Stimulated activated CD4-positive, alpha-beta T cell treated with anti-CD3 and anti-CD28 coated beads, Interleukin-1b, Interleukin-23, amount 100 ng/mL, for 1 hour (primary cell): ENCODE measurements at places on chromosomes 2 and 18.

DNA sequence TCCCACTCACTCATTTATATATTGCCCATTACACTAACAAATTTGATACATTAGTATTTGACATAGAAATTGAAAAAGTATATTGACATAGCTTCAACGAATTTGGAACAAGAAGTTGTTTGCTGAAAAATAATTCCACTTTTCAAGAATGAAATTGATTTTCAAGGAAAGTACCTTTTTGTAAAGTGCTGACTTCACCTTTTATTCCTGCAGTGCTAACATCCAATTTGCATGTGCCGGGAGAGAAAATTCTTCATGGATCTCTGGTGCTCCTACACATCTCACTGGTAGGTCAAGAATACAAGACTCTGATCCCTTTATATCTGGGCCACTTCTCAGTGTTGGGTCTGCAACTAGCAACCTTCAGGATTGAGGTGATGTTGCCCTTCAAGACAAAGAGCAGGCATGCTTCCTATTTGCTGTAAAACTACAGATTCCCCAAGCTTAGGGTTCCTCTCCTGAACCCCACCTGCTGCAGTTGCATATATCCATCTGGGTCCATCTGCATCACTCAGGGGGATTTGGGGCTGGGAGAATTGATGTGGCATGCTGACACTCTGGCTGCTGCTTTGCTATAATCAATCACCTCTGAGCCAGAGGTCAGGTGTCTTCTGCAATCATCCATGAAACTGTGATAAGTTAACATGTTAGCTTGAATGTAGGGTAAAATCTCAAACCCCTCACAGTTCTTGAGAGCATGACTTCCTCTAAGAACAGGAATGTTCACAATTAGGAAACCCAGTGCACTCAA is 108.4 kb upstream of the TTN start:
- DNase-seq = no peak

- peak; percentile 53 for DNase-seq
Observed at GRCh38 chr2:96951125-96951654, 35.2 kb downstream of the FAM178B start.

DNA sequence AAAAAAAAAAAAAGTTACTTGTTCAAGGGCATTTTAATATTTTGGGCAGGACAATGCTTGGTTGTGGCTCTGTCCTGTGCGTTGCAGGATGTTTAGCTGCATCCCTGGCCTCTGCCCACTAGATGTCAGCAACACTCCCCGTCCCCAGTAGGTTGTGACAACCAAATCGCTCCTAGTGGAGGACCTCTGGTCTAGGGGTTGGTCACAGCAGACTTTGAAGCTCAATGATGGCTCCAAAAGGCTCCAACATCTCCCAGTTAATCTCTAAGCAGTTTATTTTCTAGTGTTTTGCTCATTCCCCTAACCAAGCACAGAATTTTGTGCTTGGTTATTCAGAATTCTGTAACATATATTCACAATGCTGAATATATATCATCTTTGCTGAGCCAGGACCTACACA is 67.0 kb downstream of the CHRNA1 start:
- DNase-seq = no peak

- DNase-seq = no peak
Observed at GRCh38 chr2:222637067-222637466, 18.8 kb downstream of the FARSB start.

- no peak for DNase-seq
Observed at GRCh38 chr2:98747888-98748287, 17.0 kb upstream of the MGAT4A start.

GRCh38 chr2:33448220-33448899 is 28.1 kb upstream of the RASGRP3 start:
- DNase-seq = no peak

DNA sequence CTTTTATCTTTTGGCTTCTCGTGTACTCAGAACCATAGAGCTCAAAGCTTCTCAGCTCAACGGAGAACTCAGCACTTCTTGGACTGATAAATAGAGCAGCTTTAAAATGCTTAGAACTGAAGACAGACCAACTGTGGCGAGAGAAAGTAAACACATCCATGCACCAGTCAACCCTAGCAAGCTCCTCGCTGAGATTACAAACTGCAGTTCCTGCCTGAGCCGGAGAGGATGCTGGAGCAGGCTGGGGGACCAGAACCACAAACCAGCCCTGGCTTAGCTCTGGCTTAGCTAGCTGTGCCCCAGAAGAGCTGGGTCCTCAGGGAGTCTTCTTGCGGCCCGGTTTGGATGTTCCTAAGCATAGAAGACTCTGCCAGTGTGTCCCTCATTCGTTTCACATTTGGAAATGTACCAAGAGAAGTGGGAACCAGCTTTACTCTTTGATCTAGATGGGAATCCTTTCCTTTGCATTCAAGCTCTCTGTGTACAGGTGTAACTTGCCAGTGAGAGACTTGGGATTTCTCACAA is 5.6 kb downstream of the PAX8 start:
- no peak for DNase-seq

GRCh38 chr2:55010915-55011314 is 39.3 kb downstream of the RTN4 start:
- DNase-seq = no peak

- DNase-seq = no peak
Observed at GRCh38 chr2:128187032-128187654, 96.1 kb downstream of the UGGT1 start.

- peak; percentile 24 for DNase-seq
Observed at GRCh38 chr18:58493516-58494253, 135.2 kb downstream of the ALPK2 start.

GRCh38 chr2:121405233-121405632 is 120.2 kb upstream of the TFCP2L1 start:
- DNase-seq = no peak

GRCh38 chr18:27144672-27145071 is 40.4 kb downstream of the CHST9 start:
- DNase-seq = no peak

GRCh38 chr2:112062894-112063293 is 7.8 kb downstream of the TMEM87B start:
- no peak for DNase-seq

- DNase-seq = no peak
Observed at GRCh38 chr18:38810789-38811188, 1245.2 kb upstream of the CELF4 start.

GRCh38 chr18:2912357-2913299 is 65.8 kb downstream of the EMILIN2 start:
- no peak for DNase-seq

GRCh38 chr18:61694236-61694635 is 198.6 kb downstream of the RNF152 start:
- no peak for DNase-seq

- no peak for DNase-seq
Observed at GRCh38 chr2:1691366-1691765, 52.9 kb downstream of the PXDN start.

- peak; percentile 77 for DNase-seq
Observed at GRCh38 chr2:27683390-27684071, 19.8 kb downstream of the SLC4A1AP start.

GRCh38 chr2:129740504-129740903 is 239.0 kb upstream of the RAB6C start:
- DNase-seq = no peak

GRCh38 chr2:239296020-239296932 is 104.5 kb downstream of the HDAC4 start:
- no peak for DNase-seq

- DNase-seq = no peak
Observed at GRCh38 chr2:126880817-126881216, 17.9 kb upstream of the TEX51 start.

GRCh38 chr2:234845602-234846590 is 105.9 kb upstream of the SH3BP4 start:
- no peak for DNase-seq

- DNase-seq = no peak
Observed at GRCh38 chr2:26043862-26044696, 10.2 kb downstream of the RAB10 start.

DNA sequence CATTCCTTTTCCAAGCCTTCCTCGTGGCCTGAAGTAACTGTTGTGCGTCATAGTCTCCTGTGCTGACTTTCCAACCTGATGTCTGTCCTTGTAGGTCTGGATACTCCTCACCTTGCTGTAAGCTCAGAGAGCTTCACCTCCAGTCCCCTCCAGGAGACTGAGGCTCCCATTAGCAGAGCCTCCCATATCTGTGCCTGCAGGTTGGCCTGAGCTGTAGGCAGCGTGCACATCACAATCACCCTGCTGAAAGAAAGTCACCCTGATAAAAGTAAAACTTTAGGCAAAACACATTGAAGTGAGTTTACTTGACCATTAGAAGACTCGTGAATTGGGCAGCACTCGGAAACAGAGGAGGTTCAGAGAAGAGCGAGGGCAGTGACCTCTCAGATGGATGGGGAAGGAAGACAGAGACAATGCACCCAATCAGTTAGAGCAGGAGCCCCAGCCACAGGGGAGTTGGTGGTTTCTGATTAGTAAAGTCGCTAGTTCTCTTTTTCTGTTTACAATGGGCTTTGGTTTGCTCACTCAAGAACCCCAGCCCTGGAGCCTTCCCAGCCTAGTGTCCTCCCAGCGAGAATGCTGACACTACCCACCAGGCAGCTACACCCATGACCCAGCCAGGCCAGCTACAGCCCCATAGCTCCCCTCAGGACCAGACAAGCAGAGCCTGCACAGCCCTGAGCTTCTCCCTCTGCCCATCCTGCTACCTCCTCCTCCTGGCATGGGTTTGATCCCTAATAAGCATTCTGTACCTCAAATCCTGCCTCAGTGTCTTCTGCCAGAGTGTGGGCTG is 12.1 kb upstream of the TPO start:
- no peak for DNase-seq

GRCh38 chr18:42614619-42615293 is 500.7 kb downstream of the RIT2 start:
- no peak for DNase-seq

GRCh38 chr2:60998628-60999545 is 18.6 kb upstream of the PEX13 start:
- no peak for DNase-seq

DNA sequence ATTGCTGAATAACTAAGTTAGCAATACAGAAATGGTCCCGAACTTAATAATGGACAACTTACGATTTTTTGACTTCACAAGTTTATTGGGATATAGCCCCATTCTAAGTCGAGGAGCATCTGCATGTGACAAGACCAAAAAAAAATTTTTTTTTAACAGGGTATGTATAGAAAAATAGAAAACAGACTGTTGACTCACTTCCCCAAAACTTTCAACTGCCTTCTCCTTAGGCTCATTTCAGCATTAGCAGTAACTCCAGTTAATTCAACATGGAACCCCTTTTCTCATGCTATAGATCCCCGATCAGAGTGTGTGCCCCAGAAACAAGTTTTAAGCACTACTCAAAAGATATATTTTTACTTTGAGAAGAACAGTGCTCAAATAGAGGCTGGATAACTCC is 5.4 kb downstream of the CD302 start:
- no peak for DNase-seq

- no peak for DNase-seq
Observed at GRCh38 chr2:213476641-213477040, 192.4 kb downstream of the SPAG16 start.

- no peak for DNase-seq
Observed at GRCh38 chr2:100632759-100633158, 70.0 kb downstream of the PDCL3 start.

DNA sequence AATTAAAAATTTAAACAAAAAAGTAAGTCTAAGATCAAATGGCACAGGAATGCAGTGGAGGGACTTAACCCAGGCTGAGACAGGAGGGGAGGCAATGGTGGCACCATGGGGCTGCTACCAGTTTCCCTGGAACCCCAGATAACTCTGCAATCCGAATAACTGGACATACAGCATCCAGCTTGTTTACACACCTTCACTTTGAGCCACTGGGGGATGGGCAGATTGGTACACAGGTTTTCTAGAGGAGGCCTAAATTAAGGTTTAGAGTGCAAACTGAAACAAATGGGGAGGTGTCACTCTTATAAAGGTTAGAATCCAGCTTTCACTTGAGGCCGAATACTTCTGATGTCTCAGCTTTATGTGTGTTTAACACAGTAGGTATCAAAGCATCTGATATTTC is 189.3 kb upstream of the FN1 start:
- no peak for DNase-seq

DNA sequence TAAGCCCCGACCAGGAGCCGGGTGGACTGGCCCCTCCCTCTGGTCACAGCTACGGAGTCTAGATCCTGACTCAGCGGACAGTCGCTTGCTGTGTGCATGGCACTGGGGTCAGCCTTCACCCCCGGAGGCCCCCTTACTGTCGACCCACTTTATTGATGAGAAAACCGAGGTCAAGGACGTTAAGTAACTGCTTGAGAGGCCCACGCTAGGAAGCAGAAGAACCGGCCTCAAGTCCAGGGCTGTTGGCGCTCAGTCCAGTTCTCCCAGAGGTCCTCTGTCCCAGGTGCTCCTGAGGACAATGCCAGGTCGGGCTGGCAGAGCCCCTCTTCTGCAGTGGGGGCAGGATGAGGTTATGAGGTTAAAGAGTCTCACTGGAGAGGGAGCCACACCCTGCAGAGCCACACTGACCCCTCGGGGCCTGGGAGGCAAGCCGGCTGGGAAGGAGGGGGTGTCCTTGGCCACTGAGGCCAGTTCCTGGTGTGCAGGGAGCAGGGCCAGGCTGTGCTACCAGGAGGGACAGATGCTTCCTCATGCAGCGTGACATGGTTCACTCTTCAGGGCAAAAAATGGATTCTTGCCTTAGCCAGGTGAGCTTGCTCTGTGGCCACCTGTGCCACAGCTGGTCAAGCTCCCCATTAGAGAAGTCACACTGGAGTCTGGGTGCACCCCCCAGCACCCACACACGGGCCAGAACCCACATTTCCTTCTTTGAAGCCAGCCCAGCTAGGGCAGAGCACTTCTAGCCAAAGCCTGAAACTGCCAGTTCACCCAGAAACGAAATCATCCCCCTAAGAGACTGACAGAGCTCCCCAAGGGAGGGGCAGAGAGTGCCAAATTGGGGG is 47.3 kb upstream of the HPCAL1 start:
- no peak for DNase-seq

DNA sequence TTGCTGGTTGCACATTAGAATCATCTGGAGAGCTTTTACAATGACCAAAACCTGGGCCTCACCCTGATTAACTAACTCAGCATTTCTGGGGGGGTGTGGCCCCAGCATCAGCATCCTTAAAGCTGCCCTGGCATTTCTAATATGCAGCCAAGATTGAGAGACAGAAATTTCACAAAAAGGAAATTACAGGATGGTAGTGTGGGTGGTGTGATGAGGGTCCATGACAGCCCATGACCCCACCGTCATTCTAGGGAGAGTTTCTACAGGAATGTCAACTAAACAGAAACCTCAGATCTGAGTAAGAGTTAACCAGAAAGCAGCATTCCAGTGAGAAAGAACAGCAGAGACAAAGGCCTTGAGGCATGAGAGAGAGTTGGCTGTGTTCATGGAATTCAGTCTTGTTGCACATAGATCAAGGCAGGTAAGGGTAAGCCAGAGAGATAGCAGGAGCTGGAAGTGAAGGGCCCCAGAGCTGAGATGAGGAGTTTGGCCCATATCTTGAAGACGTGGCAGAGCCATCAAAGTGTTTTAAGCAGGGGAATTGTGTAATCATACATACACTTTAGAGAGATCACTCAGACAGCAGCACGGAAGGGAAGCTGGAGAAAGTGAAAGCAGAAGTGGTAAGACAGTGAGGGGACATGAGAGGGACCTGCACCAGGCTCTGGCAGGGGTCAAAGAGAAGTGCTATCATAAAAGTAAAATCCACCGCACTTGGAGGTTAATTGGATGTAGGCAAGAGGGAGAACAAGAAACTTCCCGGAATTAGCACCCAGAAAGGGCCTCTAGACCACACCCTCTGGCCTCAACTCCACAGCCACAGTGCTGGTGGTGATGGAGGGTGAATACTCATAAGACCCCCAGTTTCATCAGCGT is 7.8 kb upstream of the TRABD2A start:
- no peak for DNase-seq

GRCh38 chr2:219027511-219028055 is 13.7 kb downstream of the CFAP65 start:
- no peak for DNase-seq
